ENCODE measurements at places on chromosomes 6 and 20. TPM values are rescaled to one million over a fixed set of nuclear protein-coding genes. Genes with fewer than 3 reads are reported as not detected.

- no peak for DNase-seq
These were observed 46.3 kb upstream of the HMGN3 start for GRCh38 chr6:79280756-79281155.

DNA sequence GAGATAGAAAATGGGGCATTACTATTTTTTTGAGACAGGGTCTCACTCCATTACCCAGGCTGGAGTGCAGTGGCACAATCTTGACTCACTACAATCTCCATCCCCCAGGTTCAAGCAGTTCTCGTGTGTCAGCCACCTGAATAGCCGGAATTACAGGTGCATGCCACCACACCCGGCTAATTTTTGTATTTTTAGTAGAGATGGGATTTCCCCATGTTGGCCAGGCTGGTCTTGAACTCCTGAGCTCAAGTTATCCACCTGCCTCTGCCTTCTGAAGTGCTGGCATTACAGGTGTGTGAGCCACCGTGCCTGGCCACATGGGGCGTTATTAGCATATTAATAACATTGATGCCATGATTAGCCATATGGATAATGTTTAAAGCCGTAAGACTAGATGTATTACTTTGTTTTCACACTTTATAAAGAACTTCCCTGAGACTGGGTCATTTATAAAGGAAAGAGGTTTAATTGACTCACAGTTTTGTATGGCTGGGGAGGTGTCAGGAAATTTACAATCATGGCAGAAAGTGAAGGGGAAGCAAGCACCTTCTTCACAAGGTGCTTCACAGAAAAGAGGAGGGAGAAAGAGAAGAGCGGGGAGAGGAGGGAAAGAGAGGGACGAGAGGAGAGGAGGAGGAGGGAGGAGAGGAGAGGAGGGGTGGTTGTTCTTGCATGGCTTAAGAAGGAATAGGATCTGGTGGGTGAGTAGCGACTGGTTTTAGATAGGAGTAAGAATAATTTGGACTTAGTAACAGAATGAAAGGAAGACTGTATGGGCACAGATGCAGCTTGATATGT, 51.9 kb downstream of the MYO6 start:
- no peak for DNase-seq

Gene SLC39A7
- total RNA-seq: 122 TPM

Gene PFDN4
- total RNA-seq: 135 TPM

DNA sequence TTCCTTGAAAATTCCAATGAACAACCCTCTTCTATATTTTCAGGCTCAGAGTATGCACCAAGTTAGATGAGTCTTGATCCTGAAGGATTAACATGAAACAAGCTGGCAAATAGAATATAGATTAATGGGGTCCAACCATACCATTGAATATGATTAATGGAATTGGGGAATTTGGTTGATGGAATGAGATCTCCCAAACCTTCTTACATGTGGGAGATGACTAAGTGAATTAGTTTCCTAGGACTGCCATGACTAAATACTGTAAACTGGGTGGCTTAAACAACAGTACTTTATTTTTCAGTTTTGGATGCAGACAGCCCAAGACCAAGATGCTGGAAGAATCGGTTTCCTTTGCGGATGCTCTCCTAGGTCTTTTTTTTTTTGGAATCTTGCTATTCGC, 347.0 kb downstream of the QKI start:
- no peak for DNase-seq

DNA sequence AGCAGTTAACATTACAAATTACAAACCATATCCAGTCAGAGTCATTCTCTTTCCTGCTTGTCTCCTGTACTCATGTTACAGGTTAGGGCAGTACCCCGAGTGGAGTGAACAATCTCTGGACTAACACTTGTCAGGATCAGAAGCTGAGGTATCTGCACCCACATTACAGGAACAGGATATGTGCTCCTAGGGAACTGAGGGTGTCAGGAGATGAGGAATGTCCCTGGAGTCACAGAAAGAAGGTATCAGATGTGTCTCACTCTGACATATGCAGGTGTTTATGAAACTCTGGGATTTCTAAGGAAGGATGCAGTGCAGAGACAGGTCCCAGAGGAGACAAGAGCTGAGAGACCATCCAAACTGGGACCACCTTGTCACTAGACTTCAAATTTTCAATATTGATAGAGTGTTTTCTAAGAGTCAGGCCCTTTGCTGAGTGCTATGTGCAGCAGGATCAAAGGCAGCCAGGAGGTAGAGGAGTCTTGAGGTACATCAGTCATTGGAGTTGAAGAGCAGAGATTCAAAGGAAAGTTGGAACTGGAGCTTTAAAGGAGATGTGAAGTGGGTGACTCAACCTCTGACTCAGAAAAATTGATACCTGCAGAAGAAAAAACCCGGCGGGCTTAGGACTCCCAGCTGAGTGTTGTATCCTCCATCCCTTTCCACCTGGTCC, 12.6 kb downstream of the HLA-DPB1 start:
- DNase-seq: no peak

DNA sequence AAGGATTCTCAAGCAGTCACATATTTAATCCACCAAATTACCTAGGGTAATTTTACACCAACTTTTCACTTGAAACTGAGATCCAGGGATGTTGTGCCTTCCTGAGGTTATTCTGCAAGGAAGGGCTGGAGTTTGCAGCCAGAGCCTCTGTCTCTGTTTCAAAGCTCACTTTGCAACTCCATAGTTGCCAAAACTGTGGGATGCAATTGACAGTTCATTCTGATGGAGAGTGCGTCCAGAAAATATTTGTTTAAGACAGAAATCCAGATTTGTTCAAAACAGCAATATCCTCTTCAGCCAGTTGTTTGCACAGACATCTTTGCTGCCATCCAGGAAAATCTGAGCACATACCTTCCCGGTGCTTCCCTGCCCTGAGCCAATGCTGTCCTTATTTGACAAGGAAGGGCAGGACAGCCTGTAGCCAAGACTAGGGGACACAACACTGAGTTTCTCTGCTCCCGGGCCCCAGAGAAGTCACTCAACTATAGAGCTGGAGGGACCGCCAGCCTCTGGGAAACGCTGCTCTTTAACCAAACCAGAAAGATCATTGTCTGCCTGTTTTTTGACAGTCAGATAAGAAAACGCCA, 297.4 kb downstream of the HIVEP2 start:
- DNase-seq: no peak

DNA sequence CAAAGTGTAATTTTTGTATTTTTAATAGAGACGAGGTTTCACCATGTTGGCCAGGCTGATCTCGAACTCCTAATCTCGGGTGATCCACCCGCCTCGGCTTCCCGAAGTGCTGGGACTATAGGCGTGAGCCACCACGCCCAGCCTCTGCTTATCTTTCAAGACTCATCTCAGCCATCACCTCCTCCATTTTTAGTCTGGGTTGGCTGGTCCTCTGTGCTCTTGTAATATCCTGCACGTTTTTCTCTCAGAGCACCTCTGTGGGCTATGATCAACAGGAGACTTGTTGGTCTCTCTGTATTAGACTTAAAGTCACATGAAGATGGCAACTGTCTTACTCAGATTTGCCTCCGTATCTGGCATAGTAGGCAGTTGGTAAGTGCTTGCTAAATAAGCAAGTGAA, 7.6 kb downstream of the NOTCH4 start:
- DNase-seq: no peak

GRCh38 chr6:99093456-99094190, 145.9 kb upstream of the FBXL4 start:
- DNase-seq: no peak

Gene POU5F1
- total RNA-seq: not detected

GRCh38 chr20:45407067-45407745, 883 bp upstream of the DBNDD2 start:
- DNase-seq: no peak

DNA sequence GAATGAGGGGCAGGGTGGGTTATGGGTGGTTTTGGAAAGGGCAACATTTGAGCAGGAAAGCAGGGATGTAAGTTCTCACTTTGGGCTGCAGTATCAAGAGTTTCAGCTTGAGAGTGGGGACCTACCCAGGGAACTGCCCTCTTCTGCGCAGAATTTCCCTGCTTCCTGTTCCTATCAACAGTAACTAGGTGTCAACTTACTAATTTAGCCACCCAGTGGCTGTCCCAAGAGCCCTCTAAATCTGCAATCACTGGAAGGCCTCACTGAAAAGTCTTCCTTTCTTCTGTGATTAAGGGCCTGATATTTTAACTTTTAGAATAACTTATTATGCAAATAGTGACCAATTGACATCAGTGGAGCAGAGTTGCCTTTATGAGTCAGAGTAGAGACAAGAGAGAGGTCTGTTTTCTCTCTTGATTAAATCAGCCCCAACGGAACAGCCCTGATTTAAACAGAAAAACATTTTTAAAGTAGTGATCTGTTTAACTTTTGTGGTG, 118.2 kb upstream of the RIPOR2 start:
- DNase-seq: no peak

Gene SLC17A1
- not detected for total RNA-seq
